ENCODE measurements at places on chromosomes 1 and 21.

GRCh38 chr1:155962599-155963211, 15.6 kb downstream of the ARHGEF2 start:
- no peak for DNase-seq

GRCh38 chr1:205441716-205442050, 14.2 kb downstream of the BLACAT1 start:
- DNase-seq, result no peak

DNA sequence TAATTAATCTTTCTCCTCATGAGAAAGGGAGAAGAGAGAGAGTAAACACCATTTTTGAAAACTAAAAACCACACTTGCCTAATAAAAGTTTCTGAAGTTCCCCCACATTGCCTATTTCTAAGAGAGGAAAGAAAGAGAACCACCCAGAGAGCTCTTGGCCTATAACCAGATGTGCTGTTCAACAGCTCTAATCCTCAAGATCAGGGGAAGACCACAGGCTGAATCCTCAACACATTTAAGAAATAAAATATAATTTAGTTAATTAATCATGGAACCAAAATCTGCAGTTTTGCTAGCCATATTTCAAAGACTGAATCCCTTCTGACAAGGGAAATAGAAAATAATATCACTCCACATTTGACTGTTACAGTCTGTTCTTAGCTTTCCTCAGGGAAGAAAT, 11.9 kb downstream of the PRRX1 start:
- no peak for DNase-seq

DNA sequence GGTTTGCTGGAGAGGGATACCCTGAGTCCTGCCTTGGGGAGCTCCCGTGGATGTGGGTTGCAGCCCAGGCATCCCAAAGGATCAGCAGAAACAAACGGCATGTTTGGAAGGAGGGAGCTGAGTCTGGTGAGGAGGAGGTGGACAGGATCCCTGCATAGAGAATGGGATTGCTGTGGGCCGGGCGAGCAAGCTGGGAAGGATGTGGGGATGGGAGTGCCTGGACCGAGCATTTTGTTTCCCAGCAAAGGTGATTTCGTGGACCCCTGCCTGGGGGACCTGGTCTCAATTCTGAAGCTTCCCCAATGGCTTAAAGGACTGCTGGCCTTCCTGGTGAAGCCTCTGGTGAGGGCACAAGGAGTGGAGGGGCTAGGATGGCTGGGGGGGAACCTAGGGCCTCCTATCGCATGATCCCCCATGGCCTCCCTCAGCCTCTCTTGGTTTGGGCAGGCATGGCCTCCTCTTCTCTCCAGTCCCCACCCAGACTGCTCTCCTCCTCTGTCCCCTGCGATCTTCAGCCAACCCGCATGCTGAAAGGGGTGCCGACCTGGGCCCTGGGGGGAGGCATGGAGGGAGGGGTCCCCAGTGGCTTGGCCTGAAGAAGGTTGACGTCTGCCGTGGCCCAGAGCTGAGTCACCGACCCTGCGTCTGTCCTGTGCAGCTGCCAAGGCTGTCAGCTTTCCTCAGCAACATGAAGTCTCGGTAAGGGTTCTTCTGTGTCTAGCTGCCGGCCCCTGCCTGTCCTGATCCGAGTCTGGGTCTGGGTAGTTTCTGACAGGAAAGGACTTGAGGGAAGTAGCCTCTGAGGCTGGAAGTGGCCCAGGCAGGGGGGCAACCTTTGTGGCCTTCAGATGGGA, 16.3 kb downstream of the FAAH start:
- DNase-seq, result no peak

DNA sequence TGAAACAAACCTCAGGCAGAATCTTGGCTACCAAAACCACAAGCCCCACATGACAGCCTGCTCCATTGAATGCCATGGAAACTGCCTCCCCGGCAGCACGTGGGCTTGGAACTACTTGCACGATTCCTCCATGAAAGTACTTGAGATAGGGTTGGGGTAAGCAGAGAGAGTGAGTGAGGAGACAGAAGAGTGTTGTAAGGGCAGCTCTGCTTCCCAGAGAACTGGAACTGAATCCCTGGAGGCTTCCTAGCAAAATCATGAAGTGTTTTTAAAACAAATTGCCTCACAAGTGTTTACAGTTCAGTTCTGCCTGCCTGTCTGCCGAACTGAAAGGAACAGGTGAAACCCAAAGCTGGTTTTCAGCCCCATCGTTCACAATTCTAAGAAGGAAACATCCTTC, 35.3 kb upstream of the DNASE2B start:
- no peak for DNase-seq

DNA sequence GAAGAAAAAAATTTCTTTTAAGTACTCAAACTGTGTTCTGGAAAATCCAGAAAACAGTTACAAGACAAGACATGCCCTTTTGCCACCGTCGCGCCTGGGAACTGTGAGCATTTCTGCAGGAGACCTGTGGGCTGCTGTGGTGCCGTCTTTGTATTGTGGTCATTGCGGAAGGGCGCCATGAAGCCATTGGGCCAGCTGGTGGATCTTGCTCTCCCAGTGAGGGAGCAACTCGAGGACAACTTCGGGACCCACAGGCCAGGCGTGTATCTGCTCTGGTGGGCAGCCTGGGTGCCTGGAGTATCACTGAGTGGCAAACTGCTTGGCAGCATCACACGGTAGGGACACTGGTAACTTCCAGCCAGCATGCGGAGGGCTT, 3.8 kb upstream of the THEMIS2 start:
- DNase-seq, result no peak

GRCh38 chr21:42868196-42868595, 11.1 kb downstream of the WDR4 start:
- DNase-seq, result no peak

DNA sequence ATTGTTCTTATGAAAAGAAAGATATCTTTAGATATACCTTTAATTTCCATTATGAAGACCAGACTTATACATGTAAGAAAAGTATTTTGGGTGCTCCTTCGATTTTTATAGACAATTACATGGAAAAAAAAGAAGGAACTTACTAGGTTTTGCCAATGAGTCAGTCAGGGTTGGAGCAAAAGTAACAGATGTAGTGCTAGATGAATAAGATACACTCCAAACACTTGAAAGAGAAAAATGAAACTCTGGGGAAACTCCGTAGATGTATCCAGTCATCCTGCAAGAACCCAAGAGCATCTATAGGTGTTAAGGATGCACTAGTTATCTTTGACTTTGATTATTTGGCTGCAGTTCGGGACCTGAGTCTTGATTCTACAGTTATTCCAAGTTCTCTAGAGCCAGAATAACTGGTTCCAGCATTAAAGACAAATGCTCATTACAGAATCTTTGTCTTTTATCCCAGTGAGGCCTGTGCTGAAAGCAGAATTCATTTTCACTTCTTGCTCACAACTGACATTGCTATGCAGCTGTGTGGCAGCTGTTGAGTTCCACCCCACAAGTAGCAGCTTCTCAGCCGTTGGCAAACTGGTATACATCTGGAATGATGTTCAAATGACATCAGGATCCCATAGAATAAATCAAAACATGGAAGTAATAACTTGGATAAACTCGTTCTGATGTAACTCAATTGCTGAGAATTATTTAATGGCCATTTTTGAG, 326.1 kb downstream of the ASTN1 start:
- no peak for DNase-seq

DNA sequence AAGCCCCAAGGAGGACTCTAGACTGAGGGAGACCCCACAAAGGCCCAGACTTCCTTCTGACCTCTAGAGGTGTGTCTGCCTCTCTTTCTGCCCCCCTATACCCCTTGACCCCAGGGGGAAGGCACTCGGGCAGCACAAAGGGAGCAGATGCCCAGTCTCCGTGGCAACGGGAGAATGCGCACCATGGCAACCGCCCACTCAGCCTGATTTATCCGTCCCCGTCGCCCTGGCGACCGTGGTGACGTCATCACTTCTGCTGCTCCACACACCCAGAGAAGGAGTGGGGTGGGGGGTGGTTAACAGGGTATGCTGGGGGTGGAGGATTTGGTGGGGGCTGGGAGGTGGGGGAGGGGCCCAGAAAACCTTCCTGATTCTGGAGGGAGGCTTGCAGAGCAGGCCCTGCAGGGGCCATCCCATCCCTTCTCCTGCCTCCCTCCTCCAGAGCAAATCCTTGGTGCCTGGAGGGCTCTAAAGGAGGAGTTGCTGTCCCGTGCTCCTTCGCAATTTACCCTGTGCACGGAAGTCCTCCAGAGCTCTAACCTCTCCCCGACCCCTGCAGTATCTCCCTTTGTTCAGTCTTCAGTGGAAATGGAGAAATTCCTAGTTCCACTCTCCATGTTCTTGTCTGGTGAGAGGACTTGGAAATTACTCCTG, 6.3 kb downstream of the CELF3 start:
- DNase-seq, result no peak

DNA sequence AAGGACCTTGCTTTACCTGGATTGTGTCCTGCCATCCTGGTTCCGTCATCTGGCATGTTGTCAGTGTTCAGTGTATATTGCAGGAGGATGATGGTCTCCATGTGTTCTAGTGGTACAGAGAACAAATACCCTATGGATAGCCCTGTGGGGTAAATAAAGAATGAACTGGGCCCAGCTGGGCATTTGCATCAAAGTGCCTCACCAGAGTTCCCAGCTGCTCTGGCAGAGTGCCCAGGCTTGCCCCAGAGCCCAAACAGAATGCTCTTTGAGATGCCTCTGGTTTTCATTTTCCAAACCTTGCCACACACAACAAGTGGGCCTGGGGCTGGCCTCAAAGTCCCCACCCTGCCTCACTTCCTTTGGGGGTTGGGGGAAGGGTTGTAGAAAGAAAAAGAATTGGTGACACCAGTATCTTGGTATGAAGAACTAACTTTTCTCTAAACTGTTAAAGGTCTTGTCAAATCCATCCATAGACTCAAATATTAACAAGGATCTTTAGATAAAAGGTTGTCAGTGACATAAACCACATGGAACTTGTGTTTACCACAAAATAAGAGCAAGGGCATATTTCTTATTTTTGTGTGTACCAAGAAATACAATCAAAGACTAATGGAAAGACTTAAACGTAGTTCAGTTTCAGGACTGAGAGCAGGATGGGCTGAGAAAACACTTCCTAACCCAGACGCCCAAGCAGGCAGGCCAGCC, 82.2 kb downstream of the LMO4 start:
- DNase-seq, result no peak

DNA sequence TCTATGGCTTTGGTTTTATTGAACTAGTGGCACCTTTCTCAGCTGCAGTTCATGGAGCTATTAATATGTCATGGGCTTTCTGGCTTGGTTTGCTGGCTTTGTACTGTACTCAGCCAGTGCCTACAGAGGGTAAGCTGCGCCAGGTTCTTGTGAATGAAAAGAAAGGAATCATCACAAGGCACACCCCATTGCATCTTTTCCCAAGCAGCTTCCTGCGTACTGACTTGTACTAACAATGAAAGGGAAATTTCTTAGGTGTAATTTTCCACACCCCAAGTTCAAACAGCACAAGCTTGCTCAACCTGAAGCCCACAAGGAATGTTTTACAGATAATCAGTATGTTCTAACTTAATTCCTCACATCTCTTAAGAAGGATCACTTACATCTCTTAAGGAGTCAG, 78.0 kb upstream of the TNFSF18 start:
- no peak for DNase-seq

DNA sequence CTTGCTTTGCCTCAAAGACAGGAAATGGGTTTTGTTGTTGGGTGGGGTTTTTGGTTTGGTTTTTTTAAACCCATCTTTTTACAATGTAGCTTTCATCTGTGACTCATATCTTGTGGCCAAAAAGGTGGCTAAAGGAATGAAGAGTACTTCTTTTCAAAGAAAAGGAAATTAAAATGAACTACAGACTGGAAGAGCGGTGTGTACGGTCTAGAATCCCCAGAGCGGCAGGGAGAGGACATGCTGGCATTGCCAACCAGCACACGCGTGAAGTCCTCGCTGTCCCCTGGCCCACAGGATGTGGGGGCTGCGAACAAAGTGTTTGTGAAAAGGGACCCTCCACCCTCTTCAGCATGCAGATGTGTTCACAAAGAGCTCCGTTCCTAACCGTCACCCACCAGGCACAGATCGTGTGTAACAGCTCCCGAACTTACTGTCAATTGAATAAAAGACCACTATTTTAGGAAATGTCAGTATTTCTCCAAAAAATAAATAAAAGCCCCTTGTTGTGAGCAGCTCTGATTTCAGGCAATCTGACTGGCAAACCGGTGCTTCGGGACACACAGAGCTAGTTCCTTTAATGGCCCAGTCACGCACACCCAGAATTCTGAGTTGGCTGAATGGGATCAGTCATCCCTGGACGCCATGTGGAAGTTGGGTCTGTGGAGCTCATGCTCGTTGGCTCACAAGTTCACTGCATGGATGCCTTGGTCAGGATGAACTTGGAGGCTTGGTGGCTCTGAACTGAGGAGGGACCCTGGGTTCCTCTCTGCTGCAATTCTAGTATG, 602.9 kb downstream of the NPHP4 start:
- DNase-seq, result no peak

DNA sequence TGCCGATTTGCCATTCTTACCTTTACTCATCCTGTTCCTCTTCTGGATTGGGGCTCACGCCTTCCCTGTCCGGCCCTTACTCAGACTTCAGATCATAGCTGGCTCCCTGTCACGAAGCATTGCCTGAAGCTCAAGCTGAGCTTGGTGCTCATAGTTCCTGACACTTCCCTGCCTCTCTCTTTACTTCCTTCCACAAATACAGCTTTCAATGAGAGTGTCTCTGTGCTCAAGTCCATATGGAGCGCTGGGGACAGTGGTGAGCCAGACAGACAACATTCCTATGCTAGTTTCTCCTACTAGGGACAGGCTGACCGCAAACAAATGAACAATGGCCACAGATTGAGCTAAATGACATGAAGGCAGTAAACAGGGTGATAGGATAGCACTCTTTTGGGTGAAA, 38.1 kb downstream of the HHAT start:
- no peak for DNase-seq

GRCh38 chr1:27416387-27417111, 24.1 kb downstream of the GPR3 start:
- no peak for DNase-seq

- DNase-seq, result no peak
Measured at GRCh38 chr1:46769028-46769740, 29.7 kb upstream of the CYP4B1 start.

- no peak for DNase-seq
Measured at GRCh38 chr1:241592273-241592958, 47.8 kb downstream of the CHML start.

DNA sequence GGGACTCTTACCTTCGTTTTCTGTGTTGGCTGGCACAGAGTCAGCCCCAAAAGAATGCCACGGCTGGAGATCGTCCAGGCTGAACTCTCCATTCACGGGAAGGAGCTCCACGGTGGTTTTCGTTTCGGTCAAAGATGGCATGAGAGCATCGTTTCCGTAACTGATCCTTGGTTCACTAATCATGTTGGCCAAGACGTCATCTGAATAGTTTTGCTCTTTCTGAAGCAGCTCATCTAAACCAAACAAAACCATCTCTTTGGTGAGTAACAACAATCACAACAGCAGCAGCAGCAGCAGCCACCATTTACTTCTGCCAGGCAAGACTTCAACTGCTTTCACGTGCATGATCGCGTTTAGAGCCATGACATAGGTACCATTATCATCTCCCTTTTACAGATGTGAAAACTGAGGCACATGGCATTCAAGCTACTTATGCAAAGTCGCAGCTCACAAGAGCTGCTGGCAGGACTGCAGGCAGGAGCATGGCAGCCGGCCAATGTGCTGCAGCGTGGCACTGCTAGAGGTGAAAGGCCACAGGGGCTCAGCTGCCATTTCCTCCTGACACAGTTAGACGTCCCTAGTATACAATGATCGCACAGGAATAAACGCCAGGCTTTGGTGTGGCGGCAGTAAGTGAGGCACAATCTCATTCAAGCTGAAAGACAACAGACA, 177.1 kb downstream of the GABPA start:
- DNase-seq, result no peak
